Cerebellar nuclear complex (tissue), 1 donor: ENCODE measurements at places on chromosomes 1 and 21.

GRCh38 chr1:65022216-65022615, 55.9 kb upstream of the JAK1 start:
- no peak for DNase-seq

- DNase-seq: no peak
These were observed 867 bp downstream of the SLC1A7 start for GRCh38 chr1:53141487-53142055.

DNA sequence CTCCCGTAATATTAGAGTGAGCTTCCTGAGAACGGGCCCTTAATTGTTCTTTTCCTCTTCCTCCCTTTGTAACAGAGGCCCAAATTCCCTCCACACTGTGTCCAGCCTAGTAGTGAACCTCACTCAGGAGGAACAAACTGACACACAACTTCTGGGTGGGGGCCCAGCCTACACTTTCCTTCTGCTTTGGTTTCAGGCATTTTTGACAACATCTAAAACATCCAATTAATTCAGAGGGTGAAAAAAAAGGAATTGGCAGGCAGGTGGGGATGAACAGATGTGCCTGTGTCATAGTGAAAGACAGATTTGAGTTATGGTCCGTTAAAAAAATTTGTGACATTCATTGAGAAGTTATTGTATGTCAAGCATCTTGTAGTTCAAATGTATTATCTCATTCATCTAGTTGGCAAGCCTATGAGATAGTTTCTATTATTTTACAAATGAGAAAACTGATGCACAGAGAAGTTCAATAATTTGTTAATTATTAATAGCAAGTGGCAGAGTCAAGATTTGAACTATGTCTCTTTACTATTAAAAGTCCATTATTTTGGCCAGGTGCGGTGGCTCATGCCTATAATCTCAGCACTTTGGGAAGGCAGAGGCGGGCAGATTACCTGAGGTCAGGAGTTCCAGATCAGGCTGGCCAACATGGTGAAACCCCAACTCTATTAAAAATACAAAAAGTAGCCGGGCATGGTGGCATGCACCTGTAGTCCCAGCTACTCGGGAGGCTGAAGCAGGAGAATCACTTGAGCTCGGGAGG, 41.6 kb upstream of the LRIG2 start:
- DNase-seq: no peak

GRCh38 chr1:68495532-68495931, 1.4 kb downstream of the DEPDC1 start:
- DNase-seq: no peak

- no peak for DNase-seq
These were observed 16.8 kb upstream of the FMN2 start for GRCh38 chr1:240074908-240075307.

- no peak for DNase-seq
These were observed 65.5 kb upstream of the SLC45A1 start for GRCh38 chr1:8252266-8252951.

- no peak for DNase-seq
These were observed 43.3 kb upstream of the USP25 start for GRCh38 chr21:15686506-15686905.

- DNase-seq: no peak
These were observed 184.7 kb upstream of the CACYBP start for GRCh38 chr1:174815036-174815435.

- DNase-seq: no peak
These were observed 56.7 kb upstream of the CD1D start for GRCh38 chr1:158124034-158124433.

DNA sequence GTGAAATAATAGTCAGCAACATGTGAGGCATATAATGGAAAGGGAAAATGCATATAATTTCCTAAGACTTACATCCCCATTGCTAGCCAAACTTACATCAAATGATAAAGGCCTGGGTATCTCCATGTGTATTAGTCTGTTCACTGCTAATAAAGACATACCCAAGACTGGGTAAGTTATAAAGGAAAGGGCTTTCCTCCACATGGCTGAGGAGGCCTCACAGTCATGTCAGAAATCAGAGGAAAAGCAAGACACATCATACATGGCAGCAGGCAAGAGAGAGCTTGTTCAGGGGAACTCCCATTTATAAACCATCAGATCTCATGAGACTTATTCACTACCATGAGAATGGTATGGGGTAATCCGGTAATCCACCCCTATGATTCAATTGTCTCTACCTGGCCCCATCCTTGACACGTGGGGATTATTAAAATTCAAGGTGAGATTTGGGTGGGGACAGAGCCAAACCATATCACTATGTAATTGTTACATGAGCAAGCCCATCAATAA, 161.5 kb upstream of the SAMSN1 start:
- no peak for DNase-seq

GRCh38 chr1:89068291-89068690, 3.3 kb upstream of the GBP1 start:
- DNase-seq: no peak

- DNase-seq: peak; percentile 29
These were observed at the start of gene HSD11B1 for GRCh38 chr1:209704584-209704983. Gene HSD11B1 (plus strand): TSS chr1:209704846. CDS start chr1:209704943, 97 bp downstream.

GRCh38 chr1:41767534-41768525, 150.9 kb downstream of the HIVEP3 start:
- no peak for DNase-seq

GRCh38 chr1:196152086-196152485, 456.2 kb downstream of the KCNT2 start:
- no peak for DNase-seq

DNA sequence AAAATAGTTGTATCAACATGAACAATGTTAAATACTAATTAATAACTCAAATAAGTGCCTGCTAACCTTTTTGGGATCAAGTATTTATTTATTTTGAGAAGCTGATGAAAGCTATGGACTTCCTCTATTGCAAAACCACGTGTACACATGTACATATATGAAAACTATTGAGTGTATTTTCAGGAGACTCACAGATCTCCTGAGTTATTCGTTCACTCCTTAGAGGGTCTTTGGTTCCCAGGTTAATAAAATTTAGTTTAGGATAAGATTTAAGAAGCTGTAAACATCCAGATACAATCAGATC, 130.5 kb downstream of the DISC1 start:
- DNase-seq: no peak

DNA sequence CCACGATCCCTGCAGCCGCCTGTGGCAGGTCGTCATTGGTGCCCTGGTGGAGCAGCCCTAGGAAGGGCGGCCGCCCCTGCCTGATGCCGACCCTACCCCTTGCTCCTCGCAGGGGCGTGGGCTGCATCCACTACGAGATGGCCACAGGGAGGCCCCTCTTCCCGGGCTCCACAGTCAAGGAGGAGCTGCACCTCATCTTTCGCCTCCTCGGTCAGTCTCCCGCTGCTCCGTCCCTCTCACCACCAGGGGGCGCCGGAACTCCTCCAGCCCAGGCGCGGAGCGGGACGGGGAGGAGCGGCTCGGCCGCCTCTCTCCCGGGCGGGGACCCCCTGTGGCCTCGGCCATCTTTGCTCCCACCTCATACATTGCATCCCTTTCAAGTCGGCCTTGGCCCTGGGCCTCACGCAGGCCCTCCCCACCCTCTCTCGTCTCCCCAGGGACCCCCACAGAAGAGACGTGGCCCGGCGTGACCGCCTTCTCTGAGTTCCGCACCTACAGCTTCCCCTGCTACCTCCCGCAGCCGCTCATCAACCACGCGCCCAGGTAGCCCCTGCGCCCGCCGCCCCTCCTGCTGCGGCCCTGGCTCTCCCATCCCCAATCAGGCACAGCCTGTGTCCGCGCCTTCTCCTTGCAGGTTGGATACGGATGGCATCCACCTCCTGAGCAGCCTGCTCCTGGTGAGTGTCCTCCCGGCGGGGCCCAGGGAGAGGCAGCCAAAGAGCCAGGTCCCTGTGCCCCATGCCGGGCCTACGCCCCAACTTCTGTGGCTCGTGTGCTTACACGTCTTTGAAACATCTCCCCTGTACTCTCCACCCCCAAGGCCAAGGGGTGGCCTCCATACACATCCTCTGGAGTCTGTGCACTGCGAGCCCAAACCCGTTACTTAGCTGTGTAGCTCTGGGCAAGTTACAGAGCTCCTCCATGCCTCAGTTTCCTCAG, 24.7 kb downstream of the CDK18 start:
- no peak for DNase-seq

GRCh38 chr1:153598309-153599172, 14.4 kb downstream of the S100A16 start:
- DNase-seq: no peak

DNA sequence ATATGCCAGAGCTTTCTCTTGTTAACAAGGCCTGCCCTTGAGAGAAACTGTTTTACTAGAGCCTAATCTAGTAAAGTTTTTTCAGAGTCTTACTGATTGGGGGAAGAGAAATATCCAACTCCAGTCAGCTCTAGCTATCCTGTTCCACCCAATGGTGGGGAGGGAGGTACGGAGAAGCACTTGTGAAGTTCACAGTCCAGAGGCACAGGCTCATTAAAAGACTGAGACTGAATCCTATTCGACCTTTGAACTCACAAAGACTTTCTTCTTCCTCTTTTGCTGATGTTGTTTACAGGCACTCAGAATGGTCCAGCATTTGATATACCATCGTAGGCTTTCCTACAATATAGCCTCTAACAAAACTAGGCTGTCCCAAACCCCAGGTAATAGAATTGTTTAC, 15.5 kb upstream of the SFT2D2 start:
- no peak for DNase-seq

- no peak for DNase-seq
These were observed 14.4 kb upstream of the KCNH1 start for GRCh38 chr1:211148366-211148765.

DNA sequence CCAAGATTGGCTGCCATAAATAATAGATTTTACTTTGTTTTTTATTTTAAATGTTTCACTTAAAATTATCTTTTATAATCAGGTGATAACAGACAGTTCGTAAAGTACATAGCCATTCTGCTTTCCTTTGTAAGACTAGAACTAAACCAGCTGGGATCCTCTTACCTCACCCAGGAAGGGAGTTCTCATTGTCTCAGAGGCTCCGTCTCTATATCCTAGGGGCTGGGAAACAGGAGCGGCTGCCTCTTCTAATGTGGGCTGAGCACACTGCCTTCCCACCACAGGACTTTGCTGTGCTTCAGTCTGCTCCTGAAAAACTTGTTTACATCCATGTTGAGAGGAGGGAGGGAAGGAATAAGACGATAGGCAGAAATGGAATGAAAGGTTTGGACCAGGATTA, 45.6 kb upstream of the PGD start:
- no peak for DNase-seq

GRCh38 chr21:44300262-44300959, 558 bp downstream of the PFKL start:
- DNase-seq: no peak

DNA sequence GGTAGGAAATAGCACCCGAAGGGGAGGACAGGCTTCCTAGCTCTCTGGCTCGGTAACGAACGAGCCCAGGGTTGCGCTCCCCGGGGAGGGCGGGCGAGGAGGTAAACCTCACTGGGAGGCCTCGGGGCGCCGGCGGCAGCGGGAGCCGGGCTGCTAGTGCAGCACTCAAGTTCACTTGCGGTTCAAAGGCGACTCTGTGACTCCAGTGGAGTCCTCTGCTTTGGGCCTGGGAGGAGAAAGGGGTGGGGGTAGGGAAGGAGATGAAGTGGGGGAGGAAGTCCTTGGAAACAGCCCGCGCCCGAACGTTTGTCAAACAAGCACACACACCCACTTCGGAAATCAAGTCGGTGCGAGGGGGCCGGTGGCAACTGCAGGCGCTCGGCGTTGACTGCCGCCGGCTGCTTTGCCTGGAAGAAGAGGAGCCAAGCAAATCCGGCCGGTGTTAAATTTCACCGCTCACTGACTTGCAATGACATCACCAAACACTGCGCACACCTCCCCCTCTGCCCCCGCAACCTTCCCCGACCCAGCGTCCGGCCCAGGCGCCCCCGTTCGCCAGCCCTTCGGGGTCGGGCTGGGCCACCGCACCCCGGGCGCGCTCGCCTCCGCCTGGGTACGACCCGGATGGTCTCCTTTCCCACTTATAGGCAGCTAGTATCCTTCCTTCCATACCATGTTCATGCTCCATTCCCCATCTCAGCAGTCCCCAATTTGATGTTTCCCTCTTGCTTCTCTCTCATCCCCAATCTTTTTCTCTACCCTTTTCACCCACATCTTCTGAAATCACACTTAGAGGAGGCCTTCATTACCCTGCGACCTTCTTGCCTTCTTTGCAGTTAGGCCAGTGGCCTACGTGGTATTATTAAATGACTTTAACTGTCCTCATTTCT, at the start of gene COL24A1:
Gene COL24A1 (minus strand): TSS at position 207 of the 890 bp plus-strand sequence. CDS start 376 bp downstream, outside the sequence.
- DNase-seq: no peak

DNA sequence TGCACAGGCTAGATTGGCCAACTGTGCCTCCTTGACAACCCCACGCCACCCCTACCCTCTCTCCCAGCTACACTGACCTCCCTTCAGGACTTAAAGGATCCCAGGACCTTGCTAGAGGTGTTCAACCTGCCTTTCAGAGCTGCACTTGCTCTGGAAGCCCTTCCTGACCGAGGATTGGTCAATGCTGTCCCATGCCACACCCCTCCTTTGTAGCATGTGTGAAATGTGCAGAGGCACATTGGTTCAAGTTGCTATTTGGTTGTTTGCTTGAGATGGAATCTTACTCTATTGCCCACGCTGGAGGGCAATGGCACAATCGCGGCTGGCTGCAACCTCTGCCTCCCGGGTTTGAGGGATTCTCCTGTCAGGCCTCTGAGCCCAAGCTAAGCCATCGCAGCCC, 21.8 kb downstream of the ACTA1 start:
- no peak for DNase-seq

- DNase-seq: no peak
These were observed 1332.2 kb upstream of the PRMT6 start for GRCh38 chr1:105724286-105724685.

DNA sequence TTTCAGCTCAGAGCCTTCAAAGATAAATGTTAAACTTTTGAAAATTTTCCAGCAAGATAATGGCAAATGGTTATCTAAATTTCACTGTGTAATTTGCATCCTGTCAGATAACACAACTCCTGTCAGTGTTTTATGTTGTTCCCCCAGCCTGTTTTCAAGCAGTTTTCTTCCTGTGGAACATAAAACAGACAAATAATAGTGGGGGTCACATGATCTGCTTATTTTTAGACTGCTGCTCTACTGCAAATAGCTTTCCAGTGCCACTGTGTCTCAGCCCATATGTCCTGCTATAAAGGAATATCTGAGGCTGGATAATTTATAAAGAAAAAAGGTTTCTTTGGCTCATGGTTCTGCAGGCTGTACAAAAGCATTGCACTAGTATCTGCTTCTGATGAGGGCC, 32.2 kb downstream of the FMO3 start:
- no peak for DNase-seq

GRCh38 chr1:115266729-115267421, 71.2 kb downstream of the NGF start:
- no peak for DNase-seq

GRCh38 chr1:160136121-160136925, 15.1 kb upstream of the ATP1A4 start:
- DNase-seq: no peak

DNA sequence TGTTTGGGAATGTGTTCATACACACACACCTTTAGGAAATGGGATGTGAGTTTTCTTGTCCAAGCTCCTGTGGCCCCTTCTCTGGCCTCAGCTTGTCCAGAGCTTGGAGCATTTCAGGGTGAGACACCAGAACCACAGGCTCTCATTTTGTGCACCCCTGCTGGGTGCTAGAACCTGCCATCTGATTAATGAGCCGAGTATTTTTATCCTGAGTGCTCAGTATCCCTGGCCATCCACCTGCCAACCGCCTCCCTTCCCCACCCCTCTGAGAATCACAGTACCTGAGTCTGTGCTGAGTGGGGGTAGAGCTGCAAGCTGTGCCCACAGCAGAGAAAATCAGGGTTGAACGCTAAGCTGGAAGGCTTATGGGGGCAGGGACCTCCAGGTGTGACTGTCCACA, 1.4 kb downstream of the CASQ1 start:
- DNase-seq: peak; percentile 64
